ENCODE measurements at places on chromosomes 12 and 14.

GRCh38 chr14:87067591-87067990 lies 925.4 kb downstream of the GALC start:
- no peak for DNase-seq

DNA sequence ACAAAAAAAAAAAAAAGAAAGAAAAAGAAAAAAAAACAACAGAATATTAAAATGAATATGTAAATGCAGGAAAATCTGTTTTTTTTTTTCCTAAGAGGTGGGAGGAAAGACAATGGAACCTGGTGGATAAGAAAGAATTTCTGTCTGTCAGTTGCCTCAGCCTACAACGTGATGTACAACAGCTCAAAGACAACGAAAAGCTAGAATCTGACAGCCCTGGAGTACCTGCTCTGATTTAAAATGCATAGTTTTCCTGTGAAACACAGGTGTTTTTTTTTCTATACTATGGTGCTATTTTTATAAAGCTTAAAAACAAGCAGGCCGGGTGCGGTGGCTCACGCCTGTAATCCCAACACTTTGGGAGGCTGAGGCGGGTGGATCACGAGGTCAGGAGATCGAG lies 30.0 kb upstream of the ULK1 start:
- no peak for DNase-seq

GRCh38 chr12:75345531-75345930 lies 11.1 kb downstream of the GLIPR1L1 start:
- DNase-seq, result no peak

DNA sequence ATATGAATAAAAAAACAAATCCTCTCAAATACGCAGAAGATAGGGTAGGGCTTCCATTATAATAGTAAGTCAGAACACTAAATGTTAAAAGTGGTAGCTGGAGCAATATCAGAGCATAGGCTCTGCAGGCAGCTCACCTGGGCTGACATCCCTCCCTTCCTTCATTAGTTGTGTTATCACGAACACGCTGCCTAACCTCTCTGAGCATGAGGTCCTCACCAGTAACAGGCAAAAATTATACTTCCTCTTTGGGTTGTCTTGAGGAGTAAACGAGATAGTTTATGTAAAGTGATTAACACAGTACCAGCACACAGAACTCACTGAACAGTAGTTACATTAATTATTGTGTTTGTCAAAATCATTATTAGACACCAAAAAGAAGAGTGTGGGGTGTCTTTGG lies 154.3 kb downstream of the STXBP6 start:
- no peak for DNase-seq

GRCh38 chr12:21451529-21451928 lies 14.1 kb downstream of the PYROXD1 start:
- no peak for DNase-seq

GRCh38 chr12:117714203-117714602 lies 254.6 kb downstream of the KSR2 start:
- DNase-seq, result no peak

DNA sequence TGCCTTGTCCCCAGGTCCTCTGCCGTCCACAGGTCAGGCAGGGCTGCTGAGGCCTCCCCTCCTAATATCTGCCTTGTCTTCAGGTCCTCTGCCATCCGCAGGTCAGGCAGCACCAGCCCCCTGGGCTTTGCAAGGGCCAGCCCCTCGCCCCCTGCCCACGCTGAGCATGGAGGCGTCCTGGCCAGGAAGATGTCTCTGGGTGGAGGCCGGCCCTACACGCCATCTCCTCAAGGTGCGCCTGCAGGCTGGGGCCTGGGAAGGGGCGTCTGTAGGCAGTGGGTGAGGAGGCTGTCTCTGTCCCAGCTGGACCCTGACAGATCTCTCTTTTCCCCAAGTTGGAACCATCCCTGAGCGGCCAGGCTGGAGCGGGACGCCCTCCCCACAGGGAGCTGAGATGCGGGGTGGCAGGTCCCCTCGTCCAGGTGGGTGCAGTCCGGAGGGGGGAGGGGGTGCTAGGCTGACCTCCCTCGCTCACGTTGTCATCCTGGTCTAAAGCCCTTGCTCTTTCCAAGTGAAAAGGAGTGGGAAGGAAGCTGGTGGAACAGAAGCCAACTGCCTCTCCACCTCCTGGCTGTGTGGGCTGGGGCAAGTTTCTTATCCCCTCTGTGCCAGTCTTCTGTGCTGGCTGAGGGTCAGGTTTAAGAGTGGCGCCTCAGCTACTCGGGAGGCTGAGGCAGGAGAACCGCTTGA lies 13.9 kb upstream of the PUS1 start:
- no peak for DNase-seq

GRCh38 chr12:14769466-14769968 lies 33.8 kb downstream of the WBP11 start:
- no peak for DNase-seq

DNA sequence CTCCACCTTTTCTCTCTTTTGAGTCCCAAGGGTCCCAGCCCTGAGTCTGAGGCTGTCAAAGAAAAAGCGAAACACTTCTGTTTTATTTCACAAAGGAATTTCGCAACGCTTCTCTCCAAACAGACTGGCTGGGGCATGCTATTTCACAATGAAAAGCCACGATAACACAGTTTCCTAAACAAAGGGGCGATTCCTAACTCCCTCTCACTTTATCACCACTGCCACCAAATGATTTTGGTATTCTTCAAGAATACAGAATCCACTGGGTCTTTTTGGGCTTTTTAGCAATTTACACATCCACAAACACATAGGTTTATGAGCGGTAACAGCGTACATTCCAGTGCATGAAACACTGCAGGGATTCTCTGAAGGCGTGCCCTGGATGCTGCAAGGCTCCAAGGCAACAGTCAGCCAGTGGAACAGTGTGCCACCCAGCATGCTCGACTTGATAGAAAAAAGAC lies 161.2 kb downstream of the DAD1 start:
- DNase-seq, result no peak
